A673 (cell line): ENCODE measurements at places on chromosomes 2 and 18. TPM values are rescaled to one million over a fixed set of nuclear protein-coding genes. Genes with fewer than 3 reads are reported as not detected.
A peak's percentile ranks its signal among the peaks of the same experiment; 100 is the strongest.

PLB1 gene
- 0.39 TPM in 1 of 2 replicates, not detected in the other for total RNA-seq

SALL3 gene
- total RNA-seq, result not detected in 2 replicates

HYCC2 gene
- total RNA-seq, result 15.5 and 18.4 TPM in 2 replicates

DNA sequence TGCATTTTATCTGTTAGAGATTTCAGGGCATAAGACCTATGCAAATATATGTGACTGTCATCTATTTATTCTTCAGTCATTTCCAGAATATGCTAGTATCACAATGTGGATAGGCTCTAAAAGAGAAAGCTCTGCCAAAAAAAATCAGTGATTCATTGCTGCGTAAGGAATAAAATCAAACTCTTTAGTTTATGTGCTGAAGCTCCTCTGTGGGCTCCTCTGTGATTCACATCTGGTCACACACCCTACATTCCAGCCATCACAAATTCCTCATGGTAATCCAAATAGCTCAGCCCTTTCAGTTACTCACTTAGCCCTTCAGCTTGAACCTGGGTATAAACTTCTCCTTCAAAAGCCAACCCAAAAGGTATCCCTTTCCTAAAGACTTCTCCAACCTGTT is 21.4 kb downstream of the DLGAP1 start:
- no peak overlapping the region for H3K27ac ChIP-seq
- peak; percentile 29 for DNase-seq
- peaks cover 37% of the 10 kb centered on the region for H3K4me1 ChIP-seq
- H3K4me3 ChIP-seq, result no peak overlapping the region
- H3K27me3 ChIP-seq, result no peaks in the 10 kb centered on the region

SMCHD1 gene
- total RNA-seq, result 74.0 and 80.9 TPM in 2 replicates

PMAIP1 gene
- 43.6 TPM in 2 replicates for total RNA-seq

VAMP5 gene
- 2.1 and 3.8 TPM in 2 replicates for total RNA-seq

DNA sequence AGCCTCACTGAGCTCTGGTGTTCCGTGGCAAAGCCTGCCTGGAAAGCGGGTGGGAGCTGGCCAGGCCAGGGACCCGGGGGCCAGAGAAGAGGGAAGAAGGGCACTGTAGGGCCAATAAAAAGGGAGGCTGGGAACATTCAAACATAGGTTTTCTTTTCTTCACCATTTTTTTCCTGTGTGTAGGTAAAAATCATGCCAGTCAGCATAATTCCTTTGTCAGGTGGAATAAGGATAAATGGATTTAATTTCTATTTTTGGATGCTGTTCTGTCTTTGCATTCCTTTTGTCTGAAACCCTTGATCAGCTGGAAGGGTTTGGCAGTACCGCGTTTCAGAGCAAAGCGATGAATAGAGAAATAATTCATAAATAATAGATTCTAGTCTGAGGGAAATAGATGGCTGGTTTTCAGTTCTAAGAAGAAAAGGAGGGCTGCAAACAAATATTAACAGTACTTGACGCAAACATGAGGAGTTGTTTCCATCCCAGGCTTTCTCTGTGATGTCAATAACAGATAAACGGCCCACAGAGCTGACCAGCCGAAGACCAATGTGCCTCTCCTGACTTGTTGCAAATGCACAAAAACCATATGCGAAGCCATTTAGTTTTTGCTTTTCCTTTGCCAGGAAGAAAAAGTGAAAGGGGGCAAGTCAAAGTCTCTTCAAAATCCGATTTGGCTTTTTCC is 384.4 kb downstream of the TSN start:
- H3K27ac ChIP-seq, result no peak overlapping the region
- H3K4me3 ChIP-seq, result no peak overlapping the region
- DNase-seq, result no peak
- H3K4me1 ChIP-seq, result peaks cover 5% of the 10 kb centered on the region
- H3K27me3 ChIP-seq, result no peaks in the 10 kb centered on the region

GRCh38 chr18:27793013-27793785 is 383.7 kb downstream of the CDH2 start:
- no peak overlapping the region for H3K4me3 ChIP-seq
- H3K27ac ChIP-seq, result no peak overlapping the region
- H3K36me3 ChIP-seq, result no peaks in the 10 kb centered on the region
- peaks cover 52% of the 10 kb centered on the region for H3K27me3 ChIP-seq
- DNase-seq, result no peak
- no peaks in the 10 kb centered on the region for H3K4me1 ChIP-seq

- peaks cover 8% of the 10 kb centered on the region for H3K27me3 ChIP-seq
- H3K4me3 ChIP-seq, result no peak overlapping the region
- no peak overlapping the region for H3K27ac ChIP-seq
These were observed 193.5 kb upstream of the ALKAL2 start for GRCh38 chr2:481388-481787.

DNA sequence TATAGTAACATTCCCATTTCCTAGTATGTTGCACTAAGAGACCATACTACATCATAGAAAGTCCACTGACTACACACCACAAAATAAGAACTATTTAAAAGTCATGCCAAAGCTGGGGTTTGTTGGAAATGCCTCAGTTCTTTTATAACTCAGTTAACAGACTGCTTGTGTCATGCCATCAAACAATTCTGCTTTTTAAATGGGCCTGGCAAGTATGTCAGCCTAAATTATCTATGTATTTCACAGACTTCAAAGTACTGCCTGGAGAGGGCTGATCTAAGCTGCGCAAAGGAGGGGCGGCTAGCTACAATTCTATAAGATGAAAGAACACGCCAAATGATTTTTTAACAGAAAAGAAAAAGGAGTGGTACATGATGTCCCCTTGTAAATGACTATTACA is 49.6 kb downstream of the FARSB start:
- no peak overlapping the region for H3K4me3 ChIP-seq
- H3K27me3 ChIP-seq, result no peaks in the 10 kb centered on the region
- no peak overlapping the region for H3K27ac ChIP-seq
- peaks cover 20% of the 10 kb centered on the region for H3K36me3 ChIP-seq
- H3K4me1 ChIP-seq, result peaks cover 7% of the 10 kb centered on the region

- no peaks in the 10 kb centered on the region for H3K36me3 ChIP-seq
- no peaks in the 10 kb centered on the region for H3K4me1 ChIP-seq
- no peak for DNase-seq
- no peak overlapping the region for H3K27ac ChIP-seq
These were observed 34.3 kb upstream of the PIEZO2 start for GRCh38 chr18:11183637-11184036.

DNA sequence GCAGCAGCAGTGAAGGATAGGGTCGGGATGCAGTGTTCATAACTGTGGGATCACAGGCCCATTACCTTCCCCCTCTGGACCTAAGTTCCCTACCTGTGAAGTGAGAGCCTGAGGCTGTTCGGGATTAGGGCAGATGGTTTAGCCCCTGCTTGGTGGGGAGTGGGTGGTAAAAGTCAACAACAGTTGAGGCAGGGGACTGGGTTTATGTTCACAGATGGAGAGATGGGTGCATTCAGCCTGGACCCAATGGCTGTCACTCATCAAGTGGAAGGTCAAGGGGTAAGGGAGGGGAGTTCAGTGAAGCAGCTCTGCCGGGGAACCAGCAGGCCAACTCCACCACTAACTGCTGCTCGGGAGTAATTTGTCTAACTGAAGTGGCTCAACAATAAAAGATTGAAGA is 180.4 kb downstream of the FAM210A start:
- H3K4me3 ChIP-seq, result no peak overlapping the region
- peaks cover 24% of the 10 kb centered on the region for H3K4me1 ChIP-seq
- no peak for DNase-seq
- H3K27me3 ChIP-seq, result no peaks in the 10 kb centered on the region
- no peak overlapping the region for H3K27ac ChIP-seq
- no peaks in the 10 kb centered on the region for H3K36me3 ChIP-seq

TCF7L1 gene
- total RNA-seq, result 21.9 and 29.3 TPM in 2 replicates

MEP1B gene
- total RNA-seq, result 0.26 TPM in 1 of 2 replicates, not detected in the other

DNA sequence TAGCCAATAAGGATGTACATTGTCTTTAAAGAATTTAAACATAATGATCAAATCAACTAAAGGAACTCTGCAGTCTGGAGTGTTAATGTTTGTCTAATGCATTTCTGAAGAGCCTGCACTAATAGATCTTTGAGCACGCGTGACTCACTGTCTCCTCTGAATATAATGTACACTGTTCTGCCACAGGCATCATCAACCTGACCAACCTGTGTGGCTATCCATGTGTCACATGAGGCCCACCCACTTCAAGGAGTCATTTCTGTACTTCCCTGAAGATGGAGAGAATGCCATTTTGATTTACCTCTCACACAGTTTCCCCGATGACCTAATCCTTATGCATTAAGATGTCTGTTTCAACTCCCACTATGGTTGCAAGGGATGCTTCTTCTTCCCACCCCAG is 434.0 kb upstream of the SPHKAP start:
- DNase-seq, result no peak
- H3K27me3 ChIP-seq, result no peaks in the 10 kb centered on the region
- H3K4me3 ChIP-seq, result no peak overlapping the region
- no peaks in the 10 kb centered on the region for H3K4me1 ChIP-seq
- H3K27ac ChIP-seq, result no peak overlapping the region

MAL gene
- not detected in 2 replicates for total RNA-seq

BMP10 gene
- not detected in 2 replicates for total RNA-seq

DNA sequence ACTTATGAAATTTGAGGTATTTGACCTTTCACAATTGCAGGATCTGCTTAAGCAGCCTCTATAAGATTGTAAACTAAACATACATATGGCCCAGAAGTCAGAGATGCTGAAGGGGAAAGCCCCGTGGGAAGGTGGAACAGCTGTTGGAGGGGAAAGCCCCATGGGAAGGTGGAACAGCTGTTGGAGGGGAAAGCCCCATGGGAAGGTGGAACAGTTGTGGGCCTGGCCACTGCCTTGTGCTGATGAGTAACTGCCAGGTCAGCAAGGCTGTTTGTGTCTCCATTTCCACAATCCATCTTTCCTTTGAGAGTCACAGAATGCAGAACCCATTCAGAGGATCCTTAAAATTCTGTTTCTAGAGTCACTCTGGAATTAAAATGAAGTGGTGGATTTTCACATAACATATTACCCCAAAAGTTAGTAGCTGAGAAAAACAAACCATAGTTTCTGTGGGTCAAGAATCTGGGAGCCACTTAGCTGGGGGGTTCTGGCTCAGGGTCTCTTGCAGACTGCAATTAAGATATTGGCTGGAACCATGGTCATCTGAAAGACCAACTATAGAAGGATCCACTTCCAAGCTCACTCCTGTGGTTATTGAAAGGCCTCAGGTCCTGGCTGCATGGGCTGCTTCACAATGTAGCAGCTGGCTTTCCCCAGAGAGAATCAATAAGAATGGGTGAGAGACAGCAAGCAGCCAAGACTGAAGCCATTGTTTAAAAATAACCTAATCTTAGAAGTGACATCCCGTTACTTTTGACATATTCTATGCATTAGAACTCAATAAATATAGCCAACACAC is 86.6 kb upstream of the CAVIN2 start:
- no peak for DNase-seq
- no peak overlapping the region for H3K27ac ChIP-seq
- H3K4me3 ChIP-seq, result no peak overlapping the region
- H3K27me3 ChIP-seq, result no peaks in the 10 kb centered on the region

DNA sequence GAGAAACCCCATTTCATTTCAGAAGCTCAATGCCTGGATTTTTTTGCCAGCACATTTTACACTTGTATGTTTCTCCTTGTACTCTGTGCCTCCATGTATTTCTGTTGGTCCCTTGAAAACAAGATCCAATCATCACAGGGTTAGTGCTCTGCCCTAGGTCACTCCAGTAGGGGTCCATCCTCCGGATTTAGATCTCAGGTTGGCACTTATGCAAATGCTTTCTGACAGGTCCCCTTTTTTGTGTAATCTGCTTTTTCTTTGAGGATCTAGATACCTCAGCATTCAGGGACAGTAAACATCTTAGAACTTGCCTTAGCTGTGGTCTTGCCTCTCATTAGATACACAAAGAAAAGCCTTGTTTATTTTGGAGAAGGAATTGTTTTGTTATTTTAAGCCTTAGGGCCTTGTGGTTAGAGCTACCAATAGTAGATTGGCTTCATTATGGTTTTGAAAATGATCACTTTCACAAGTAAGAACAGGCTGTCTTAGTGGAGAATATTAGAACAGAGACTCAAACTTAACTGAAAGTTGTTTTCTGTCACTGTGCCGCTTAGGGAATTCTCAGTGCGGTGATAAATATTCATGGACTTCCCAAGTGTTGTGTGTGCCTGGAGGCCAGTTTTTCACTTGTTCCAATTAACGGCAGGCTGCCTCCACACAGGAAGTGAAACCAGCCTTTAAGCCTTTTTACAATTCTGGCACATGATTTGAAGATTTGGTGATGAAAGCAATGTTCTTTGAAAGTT is 7.8 kb downstream of the MERTK start:
- peaks cover 84% of the 10 kb centered on the region for H3K4me1 ChIP-seq
- H3K27ac ChIP-seq, result peak overlapping the region; percentile 84
- no peaks in the 10 kb centered on the region for H3K36me3 ChIP-seq
- DNase-seq, result peak; percentile 94
- H3K27me3 ChIP-seq, result no peaks in the 10 kb centered on the region
- peak overlapping the region; percentile 3 for H3K4me3 ChIP-seq

- no peak overlapping the region for H3K27ac ChIP-seq
- no peak for DNase-seq
- H3K27me3 ChIP-seq, result no peaks in the 10 kb centered on the region
- H3K36me3 ChIP-seq, result no peaks in the 10 kb centered on the region
These were observed 16.9 kb upstream of the CD28 start for GRCh38 chr2:203689426-203690116.

LRRTM4 gene
- 0.13 and 0.15 TPM in 2 replicates for total RNA-seq

- no peaks in the 10 kb centered on the region for H3K27me3 ChIP-seq
- H3K4me3 ChIP-seq, result no peak overlapping the region
- H3K4me1 ChIP-seq, result no peaks in the 10 kb centered on the region
These were observed 37.7 kb upstream of the NEMP2 start for GRCh38 chr2:190572246-190572645.

DNA sequence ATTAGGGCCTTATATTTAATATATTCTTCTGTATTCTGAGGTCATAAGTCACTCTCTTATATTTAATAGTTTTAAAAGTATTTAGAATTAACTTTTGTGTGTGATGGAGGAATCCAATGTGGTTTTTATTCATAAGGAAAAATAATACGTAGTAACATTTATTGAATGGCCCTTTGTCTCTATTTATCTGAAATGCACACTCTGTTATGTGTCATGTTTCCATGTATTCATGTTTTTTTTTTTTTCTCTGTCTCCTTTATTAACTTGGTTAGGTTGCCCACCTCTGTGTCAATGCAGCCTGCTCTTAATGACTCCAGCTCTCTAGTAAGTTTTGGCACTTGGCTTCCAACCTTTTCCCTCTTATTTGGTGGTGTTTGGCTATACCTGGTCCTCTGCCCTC is 33.8 kb downstream of the RNF144A start:
- H3K4me1 ChIP-seq, result no peaks in the 10 kb centered on the region
- H3K4me3 ChIP-seq, result no peak overlapping the region
- no peak overlapping the region for H3K27ac ChIP-seq
- no peaks in the 10 kb centered on the region for H3K27me3 ChIP-seq
- H3K36me3 ChIP-seq, result no peaks in the 10 kb centered on the region
- no peak for DNase-seq

GRCh38 chr18:68409576-68409975 is 305.3 kb downstream of the TMX3 start:
- H3K36me3 ChIP-seq, result no peaks in the 10 kb centered on the region
- no peak for DNase-seq
- no peak overlapping the region for H3K4me3 ChIP-seq
- H3K27me3 ChIP-seq, result no peaks in the 10 kb centered on the region

GRCh38 chr2:200762127-200762526 is 49.6 kb upstream of the BZW1 start:
- H3K36me3 ChIP-seq, result no peaks in the 10 kb centered on the region
- H3K4me3 ChIP-seq, result no peak overlapping the region
- no peaks in the 10 kb centered on the region for H3K27me3 ChIP-seq
- DNase-seq, result no peak

- DNase-seq, result no peak
- no peak overlapping the region for H3K4me3 ChIP-seq
- no peak overlapping the region for H3K27ac ChIP-seq
- H3K4me1 ChIP-seq, result peaks cover 7% of the 10 kb centered on the region
- no peaks in the 10 kb centered on the region for H3K36me3 ChIP-seq
These were observed 48.6 kb upstream of the RPL31 start for GRCh38 chr2:100953406-100954043.

- no peaks in the 10 kb centered on the region for H3K4me1 ChIP-seq
- no peak overlapping the region for H3K4me3 ChIP-seq
- H3K36me3 ChIP-seq, result no peaks in the 10 kb centered on the region
- no peak overlapping the region for H3K27ac ChIP-seq
These were observed 43.7 kb downstream of the MEX3C start for GRCh38 chr18:51153659-51154371.
